ENCODE measurements at places on chromosomes 7 and 10.
A peak's percentile ranks its signal among the peaks of the same experiment; 100 is the strongest.

- DNase-seq: no peak
Measured at GRCh38 chr7:79734181-79734580, 280.7 kb upstream of the MAGI2 start.

- DNase-seq: no peak
Measured at GRCh38 chr10:16518822-16519221, 2.9 kb downstream of the C1QL3 start.

GRCh38 chr7:79893991-79894390, 240.6 kb upstream of the GNAI1 start:
- no peak for DNase-seq

DNA sequence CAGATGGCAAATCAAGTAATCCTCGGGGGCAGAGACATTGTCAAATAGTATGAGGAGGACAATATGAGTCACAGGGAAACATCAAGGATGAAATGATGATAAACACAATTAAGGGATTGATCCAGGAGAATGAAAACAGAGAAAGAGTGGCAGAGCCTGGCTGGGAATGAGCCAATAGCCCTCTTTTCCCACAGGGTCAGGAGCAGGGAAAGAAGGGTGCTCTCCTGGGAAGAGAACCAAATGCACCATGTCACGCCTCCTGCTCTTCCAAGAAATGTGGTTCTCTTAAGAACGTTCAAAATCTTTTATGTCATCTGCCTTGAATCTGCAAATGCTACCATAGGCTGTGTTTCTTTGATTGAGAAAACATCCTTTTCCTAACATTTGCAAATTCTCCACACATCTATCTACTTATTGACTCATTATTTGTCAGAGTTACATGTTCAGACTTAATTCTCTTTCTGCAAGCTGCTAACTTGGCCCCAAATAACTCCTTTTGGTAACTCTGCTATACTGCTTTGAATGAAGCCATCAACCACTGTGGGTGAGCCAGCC, 50.6 kb downstream of the HIPK2 start:
- no peak for DNase-seq

GRCh38 chr7:99631295-99632109, 14.8 kb downstream of the ZSCAN25 start:
- no peak for DNase-seq

DNA sequence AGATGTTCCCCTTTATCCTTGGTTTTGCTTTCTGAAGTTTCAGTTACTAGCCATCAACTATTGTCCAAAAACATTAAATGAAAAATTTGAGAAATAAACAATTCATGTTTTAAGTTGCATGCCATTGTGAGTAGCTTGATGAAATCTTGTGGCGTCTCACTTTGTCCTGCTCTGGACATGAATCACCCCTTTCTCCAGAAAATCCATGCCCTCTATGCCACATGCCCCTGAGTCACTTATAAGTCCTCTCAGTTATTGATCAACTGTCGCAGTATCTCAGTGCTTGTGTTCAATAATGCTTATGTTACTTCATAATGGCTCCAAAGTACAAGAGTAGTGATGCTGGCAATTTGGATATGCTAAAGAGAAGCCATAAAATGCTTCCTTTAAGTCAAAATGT, 208.0 kb upstream of the FERD3L start:
- DNase-seq: no peak

GRCh38 chr10:35633006-35633980, 8.8 kb downstream of the FZD8 start:
- DNase-seq: no peak

DNA sequence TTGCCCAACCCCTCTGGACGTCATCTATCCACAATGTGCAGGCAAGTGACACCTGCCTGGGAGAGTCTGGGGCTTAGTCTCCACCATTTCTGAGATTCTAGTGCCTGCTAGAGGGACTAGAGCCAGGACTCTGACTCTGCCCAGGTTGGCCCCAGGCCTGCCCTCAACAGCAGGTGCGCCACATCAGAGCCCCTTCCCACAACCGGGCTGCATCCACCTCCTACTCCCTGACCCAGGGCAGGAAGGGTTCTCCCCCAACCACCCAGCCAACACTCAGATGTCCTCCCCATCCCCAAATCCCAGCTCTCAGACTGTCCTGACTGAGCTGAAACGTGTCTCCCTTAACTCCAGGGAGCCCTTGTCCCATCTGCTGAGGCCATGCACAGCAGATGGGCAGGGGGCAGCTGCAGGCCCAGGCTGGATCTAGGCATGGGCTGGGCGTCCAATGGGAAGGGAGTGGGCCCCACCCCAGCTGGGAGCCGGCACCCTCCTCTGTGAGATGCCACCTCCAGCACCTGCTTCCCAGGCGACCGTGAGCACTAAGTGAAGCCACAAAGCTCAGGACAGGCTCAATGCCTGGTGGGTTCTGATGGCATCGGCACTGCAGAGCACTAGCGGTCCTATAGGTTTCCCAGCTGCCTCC, 49.2 kb downstream of the RASGEF1A start:
- DNase-seq: no peak

GRCh38 chr7:142024547-142024946, 28.9 kb downstream of the MGAM start:
- no peak for DNase-seq

DNA sequence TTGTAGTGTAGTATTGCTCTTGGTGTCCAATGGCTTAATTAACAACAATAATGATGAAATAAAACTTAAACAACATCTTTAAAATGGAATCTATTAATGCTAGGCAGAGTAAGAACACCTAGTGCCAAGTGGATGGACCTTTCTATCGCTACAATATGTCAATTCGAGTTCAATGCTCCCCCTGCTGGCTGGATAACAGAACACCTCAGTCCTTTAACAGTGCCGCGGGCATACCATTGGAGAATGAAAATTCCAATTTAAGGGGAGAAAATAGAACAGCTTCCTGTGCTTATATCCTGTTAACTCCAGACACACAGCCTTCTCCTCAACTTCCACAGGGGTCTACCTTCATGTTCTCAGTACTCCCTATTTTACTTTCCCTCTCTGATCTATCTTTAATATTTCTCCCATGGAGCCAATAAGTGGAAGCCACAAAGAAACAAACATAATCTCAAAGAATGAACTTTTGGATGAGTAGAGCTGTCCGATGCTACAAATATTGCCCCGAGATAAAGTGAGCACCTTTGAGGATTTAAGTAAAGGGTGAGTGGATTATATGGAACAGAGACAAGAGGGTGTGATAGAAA, 41.4 kb downstream of the COL1A2 start:
- DNase-seq: peak; percentile 67

GRCh38 chr10:99431190-99431760, 851 bp upstream of the GOT1 start:
- DNase-seq: no peak

DNA sequence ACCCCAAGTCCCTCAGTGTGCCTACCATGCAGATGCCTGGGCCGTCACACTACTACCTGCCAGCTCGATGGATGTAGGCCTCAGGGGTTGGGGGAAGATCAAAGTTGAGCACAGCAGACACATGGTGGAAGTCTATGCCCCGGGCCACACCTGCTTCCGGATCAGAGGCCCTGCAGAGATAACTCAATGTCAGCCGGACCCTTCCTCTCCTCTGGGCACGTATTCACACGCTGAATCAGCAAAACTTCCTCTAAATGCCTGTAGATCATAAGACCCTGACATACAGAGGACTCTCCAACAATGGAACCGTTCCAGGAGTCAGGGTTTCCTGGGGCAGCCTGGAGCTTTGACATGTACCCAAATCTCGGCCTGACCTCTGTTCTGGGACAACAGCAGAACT, 3.7 kb downstream of the DDX56 start:
- no peak for DNase-seq

DNA sequence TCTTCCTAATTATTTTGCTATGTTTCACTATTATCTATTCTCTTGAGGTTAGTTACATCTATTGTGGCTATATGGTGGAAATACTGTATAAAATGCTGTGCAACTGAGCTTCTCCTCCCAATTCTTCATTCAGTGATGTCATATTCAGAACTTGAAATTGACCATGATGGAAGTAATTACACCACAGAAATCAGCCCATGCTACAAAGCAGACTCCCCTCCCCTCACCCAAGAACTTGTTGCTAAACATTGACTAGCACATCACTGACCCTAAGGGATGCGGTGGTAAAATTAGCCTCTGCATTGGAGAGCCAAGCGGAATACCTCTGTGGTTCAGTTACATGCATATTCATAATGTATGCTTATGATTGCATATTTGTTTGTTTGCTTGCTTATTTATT, 8.8 kb downstream of the CALD1 start:
- no peak for DNase-seq

GRCh38 chr7:148982654-148983199, 45.6 kb downstream of the PDIA4 start:
- no peak for DNase-seq

GRCh38 chr7:39527296-39527695, 38.9 kb upstream of the YAE1 start:
- DNase-seq: no peak

DNA sequence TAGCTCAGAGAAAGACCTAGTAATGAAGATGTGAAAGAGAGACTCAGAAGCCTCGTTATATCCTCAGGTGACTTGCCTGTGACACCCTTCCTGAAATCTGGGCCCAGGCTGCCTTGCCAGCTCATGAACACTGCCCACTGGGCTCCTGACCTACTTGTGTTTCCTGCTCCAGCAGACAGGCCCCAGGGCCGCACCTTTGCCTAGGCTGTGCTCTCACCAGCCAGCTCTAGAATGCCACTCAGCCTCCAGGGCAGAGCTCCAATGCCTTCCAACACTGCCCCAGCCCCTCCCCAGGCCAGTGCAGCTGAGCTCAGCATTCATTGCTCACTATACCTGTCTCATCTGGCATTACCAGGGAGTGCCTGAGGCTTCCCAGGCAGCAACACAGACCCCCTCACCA, 94.3 kb downstream of the DLG5 start:
- peak; percentile 15 for DNase-seq

- DNase-seq: no peak
Measured at GRCh38 chr7:102874166-102874829, 38.5 kb upstream of the LRRC17 start.

DNA sequence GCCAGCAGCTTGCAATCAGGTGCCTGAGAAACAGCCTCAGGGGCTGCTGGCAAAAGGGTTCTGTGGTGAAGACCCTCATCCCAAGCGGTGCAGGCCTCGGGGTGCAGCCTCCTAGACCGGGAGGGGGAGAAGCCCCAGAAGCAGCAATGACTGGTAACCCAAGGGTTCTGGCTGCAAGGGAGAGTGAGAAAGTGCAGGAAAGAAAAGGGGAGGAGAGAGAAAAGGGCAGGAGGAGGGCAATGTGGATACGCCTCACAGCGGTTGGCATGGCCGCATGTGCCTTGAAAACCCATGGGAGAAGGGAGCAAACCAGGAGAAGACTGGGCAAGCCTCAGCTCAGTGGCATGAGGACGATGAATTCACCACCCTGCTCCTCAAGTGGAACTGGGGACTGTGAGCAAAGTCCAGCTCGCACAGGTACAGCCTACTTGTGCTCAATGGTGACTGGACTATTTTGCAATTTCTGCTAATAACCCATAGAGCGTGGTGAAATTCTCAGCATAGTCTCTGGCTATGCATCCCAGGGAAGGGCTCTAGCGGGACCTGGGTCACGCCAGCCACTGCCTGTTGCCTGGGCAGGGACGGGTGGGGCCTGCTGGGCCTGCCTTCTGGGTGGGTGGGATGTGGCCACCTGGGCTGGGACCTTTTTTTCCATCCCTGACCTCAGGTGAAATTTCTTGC, 6.2 kb downstream of the CLRN3 start:
- DNase-seq: no peak

DNA sequence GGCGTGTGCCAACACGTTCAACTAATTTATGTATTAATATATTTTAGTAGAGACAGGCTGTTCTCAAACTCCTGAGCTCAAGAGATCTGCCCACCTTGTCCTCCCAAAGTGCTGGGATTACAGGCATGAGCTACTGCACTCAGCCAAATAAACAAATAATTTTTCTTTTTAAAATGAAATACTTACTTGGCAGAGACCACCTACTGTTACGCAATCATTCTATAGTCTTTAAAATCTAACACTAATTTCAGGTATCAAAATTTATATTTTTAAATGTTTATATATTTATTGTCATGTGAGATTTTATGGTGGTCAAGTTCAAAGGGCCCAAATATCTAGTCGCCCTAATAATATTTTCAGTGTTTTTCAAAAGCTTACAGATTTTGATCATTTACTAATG, 323.3 kb downstream of the PCDH15 start:
- DNase-seq: no peak

DNA sequence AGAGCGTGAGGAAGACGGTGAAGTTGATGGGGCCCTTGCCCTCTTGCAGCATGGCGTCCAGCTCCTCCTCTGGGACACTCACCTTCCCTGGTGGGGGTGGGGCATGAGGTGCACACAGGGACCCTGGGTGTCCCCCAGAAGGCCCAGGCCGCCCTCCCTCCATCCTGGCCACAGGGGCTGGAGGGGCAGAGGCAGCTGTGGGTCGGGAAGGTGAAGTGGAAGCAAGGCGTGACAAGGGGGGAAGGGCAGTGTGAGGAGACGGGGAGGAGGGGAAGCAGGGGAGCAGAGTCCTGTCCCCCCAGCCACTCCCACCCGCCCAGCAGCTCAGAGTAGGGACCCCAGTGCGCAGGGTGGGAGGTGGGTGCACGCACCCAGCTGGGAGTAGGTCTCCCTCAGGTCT, 791 bp downstream of the MYL7 start:
- no peak for DNase-seq

DNA sequence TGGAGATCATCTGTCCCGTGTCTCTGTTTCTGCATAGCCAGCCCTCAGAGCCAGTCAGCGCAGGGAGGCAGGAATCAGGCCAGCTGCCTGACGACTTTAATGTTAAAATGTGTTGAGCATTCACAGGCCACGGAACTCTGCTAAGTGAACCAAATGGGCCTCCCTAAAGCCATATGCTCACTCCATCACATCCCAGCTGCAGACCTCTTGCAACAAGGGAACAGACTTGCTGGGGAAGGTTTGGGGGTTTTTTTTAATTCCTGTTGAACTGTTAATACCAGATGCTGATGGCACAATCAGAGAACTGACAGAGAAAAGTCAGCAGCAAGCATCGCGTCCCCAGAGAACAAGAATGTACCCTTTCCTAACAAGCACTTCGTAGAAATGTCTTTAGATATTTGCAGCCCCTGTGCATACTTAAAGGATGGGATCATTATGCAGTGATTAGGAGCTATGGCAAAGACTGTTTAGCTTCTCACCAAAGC, 900.4 kb upstream of the AUTS2 start:
- DNase-seq: no peak

- DNase-seq: no peak
Measured at GRCh38 chr10:75417522-75417927, 13.9 kb upstream of the LRMDA start.

DNA sequence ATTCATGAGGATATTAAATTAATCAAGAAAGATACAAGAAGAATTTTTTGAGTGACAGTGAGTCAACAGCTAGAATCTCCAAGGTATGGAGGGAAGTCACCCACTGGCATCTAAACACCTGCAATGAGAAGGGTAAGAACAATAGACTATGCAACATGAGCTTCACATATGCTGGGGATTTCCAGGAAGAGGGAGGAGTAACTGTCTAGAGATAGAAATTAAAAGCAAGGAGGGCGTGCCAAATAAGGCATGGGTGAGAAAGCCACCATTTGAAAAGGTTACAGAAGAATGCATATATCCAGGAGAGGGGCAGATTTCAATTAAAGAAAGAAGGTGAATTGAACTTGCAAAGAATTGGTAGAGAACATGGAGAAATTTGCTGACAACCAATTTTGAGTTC, 365.7 kb downstream of the GPR37 start:
- no peak for DNase-seq

GRCh38 chr7:4800926-4801838, 25.8 kb downstream of the AP5Z1 start:
- no peak for DNase-seq

Data from CD4-positive, alpha-beta T cell (primary cell).